ENCODE measurements at places on chromosomes 13 and 19. TPM values are rescaled to one million over a fixed set of nuclear protein-coding genes. Genes with fewer than 3 reads are reported as not detected.

MAP4K1 gene
- 4.2 TPM for total RNA-seq

DNA sequence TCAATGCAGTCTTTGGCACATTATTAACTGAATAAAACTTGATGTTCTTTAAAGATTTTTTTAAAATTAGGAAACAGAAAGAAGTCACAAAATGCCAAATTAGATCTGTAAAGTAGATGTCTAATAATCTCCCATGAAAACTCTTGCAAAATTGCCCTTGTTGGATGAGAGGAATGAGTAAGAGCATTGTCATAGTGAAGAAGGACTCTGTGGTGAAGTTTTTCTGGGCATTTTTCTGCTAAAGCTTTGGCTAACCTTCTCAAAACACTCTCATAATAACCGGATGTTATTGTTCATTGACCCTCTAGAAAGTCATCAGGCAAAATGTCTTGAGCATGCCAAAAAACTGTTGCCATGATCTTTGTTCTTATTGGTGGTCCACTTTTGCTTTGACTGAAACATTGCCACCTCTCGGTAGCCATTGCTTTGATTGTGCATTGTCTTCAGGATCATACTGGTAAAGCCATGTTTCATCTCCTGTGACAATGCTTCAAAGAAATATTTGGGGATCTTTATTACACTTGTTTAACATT is 549.3 kb downstream of the LIG4 start:
- DNase-seq: no peak

GRCh38 chr13:23159205-23159759 is 21.5 kb upstream of the SGCG start:
- no peak for DNase-seq

DNA sequence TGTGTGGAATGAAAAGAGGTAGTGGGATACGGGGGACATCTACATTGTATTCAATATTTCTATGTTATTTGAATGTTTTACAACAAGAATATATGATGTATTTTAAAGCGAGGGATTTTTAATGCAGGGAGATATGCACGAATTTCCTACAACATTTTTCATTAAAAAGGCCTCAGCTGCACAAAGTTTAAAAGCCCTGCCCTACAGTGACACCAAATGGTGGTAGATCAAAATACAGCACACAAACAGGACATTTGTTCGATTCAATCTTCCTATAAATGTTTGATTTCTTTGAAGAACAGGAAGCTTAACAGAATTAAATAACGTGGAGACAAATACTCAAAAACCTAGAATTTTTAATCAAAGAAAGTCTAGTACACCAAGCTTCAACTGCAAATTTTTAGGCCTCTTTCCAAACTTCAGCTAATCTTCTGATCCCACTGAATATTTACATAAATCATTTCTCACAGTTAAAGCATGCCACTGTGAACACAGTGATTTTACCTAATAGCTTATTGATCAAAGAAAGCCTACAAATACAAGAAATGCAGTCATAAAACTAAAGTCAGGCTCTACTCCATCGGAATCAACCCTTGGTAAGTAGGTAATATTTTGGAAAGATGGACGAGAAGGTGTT is 257.2 kb downstream of the DIAPH3 start:
- DNase-seq: no peak

DNA sequence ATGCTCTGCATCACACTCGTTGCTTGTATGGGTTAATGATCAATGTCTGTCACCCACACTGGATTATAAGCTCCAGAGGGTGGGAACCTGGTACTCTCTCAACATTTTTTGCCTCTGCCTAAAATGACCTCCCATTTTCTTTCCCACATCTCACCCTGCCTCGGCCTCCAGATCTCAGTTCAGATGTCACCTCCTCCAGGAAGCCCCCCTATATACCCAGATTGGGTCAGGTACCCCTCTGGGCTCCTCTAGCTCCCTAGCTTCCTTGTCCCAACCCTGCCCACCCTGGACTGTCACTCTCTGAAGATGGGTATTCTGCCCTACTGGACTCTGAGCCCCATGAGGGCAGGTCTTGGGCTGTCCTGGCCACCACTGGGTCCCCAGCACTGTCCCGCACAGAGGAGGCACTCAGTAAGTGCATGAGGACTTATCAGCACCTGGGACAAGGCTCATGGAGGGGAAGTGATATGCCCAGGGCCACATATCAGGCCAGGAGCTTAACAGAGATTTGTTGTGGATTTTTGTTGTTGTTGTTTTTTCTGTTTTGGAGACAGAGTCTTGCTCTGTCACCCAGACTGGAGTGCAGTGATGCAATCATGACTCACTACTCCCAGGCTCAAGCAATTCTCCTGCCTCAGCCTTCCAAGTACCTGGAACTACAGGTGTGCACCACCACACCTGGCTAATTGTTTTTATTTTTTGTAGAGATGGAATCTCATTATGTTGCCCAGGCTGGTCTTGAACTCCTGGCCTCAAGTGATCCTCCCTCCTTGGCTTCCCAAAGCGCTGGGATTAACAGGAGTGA is 23.8 kb downstream of the PRKD2 start:
- DNase-seq: no peak

DNA sequence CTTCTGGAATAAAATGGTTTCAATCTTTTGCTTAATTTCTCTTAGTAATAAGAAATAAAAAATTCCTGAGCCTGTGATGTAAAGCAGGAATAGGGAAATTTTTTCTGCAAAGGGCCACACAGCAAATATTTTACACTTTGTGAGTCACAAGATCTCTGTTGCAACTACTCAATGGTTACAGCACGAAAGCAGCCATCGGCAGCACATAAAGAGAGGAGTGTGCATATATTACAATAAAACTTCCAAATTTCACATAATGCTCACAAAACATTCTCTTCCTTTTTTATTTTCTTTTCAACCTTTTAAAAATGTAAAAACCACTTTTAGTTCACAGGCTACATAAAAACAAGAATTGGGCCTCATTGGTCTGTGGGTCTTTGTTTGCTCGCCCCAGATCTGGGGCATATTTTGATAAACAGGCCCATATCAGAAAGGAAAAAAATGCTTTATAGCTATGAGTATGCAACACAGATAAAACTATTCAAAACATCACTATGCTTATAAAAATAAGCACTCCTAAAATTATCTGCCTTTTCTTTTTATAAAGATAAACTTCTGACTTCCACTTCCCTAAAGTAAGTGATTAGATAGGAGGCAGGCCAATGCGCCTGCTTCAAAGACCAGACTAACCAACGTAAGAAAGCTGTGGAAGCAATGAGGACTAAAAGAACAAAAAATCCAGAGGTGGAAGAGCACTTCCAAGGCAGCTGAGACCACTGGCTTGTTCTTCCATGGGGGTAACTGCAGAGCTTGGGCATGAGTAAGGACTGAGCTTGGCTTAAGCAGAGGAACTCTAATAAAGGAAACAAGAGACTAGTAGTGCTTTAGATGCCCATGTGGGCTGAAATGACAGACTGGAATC is 26.5 kb downstream of the MYCBP2 start:
- no peak for DNase-seq

FCGBP gene
- total RNA-seq: 48.4 TPM

- no peak for DNase-seq
Observed at GRCh38 chr13:46662690-46663089, 109.7 kb downstream of the LRCH1 start.

DNA sequence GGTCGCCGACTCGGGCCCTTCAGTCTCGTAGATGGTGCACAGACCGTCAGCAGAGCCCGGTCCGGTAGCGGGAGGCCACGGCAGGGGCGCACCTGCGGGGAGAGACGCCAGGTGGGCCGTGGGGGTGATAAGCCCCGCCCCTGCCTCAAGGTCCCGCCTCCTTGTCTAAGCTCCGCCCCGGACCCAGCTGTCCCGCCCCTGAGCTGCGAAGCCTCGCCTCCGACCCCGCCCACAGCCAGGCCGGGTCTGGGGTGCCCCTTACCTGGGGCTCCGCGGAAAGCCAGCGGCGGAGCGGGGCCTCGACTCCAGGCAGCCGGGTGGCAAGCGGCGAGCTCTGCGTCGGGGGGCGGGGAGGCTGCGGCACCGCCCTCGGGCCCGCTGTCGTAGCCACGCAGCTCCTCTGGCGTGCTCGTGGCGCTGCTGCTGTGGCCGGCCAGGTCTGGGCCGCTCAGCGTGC is 4.7 kb downstream of the PRR36 start:
- DNase-seq: no peak

CYTH2 gene
- total RNA-seq: 53.4 TPM

DNA sequence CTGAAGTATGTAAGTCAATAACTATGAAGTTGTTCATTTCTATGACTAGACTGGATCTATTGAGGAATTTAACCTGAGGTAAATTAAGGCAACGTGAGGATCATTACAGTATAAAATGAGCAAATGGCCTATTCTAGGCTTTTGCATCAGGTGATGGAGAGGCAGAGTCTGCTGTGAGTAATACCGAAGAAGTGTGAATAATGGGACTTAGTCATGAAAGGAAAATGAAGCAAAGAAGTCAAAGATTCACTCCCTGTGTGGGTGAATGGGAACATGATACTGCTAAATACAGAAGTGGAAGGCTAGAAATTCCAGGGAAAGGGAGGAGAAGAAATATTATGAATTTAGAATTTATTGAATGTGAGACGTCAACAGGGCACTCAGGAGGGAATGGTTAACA is 774.1 kb downstream of the LIG4 start:
- no peak for DNase-seq

DNA sequence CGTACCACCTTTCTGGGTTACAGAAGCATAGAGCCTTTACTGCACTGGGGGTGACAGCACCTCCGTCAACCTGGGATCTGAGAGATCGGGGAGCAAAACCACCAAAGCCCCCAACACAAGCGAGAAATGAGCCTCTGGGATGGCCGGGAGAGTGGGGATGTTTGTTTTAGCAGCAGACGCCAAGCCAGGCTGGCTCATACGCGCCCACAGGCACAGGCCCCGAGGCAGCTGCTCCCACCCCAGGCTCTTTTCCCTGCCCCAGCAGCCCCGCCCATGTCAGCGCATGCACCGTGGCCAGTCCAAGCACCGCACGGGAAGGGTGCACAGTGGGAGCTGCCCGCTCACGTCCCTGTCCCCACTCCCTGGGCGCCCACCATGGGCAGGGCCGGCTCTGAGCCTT is 8.5 kb downstream of the PIP5K1C start:
- no peak for DNase-seq

DNA sequence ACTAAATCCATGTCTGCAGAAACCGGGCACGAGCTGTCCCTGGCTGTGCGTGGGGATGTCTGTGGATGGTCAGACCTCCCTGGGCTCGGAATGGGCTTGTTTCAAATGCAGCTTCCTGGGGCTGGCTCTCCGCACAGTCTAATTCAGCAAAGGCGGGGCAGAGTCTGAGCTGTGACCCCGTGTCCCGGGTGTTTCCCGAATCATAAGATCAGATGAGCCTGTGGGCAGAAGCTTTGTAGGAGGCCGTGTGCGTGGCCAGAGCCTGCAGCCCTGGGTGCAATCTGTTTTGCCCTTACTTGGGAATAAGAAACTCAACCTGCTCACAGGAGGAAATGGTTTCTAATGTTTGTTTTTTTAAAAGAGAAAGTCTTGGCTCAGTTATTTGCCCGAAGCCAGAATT is 13.9 kb upstream of the GNA11 start:
- DNase-seq: no peak

ZNF829 gene
- 2.7 TPM for total RNA-seq

GRCh38 chr19:35856546-35857149 is at the start of gene KIRREL2:
TSS of gene KIRREL2 (plus strand) at chr19:35856911. CDS start at chr19:35857120, 209 bp downstream.
- DNase-seq: no peak

DNA sequence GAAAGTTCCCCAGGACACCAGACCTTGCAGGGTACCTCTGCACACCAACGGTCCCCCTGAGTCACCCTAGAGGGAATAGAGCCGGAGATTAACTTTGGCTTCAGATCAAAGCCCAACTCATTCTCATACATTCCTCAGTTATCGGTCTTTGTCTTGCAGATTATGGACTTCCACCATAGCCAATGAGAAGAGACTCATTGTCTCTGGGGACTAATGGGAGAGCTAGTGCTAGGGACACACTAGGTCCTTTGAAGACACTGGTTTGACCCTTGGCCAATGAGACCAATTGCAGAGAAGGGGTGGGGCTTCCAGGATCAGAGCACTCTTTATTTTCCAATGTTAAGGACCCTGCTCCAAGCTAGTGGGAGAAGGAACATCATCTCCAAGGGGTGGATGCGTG is 6.1 kb downstream of the KLK7 start:
- no peak for DNase-seq

DNA sequence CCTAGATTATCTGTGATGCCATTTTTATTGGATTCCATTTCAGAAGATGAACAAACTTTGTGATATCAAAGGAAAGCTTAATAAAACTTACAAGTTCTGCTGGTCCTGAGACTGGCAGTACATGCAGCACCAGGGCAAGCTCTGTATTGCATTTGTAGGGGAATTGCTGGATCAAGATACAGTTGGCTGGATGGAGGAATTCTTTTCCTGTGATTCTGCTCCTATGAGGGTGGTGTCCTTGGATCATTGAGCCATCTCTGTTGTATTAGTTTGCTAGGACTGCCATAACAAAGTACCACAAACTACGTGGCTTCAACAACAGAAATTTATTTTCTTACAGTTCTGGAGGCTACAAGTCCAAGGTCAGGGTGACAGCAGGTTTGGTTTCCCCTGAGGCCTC is 33.9 kb upstream of the CSNK1A1L start:
- no peak for DNase-seq

- DNase-seq: no peak
Observed at GRCh38 chr13:113122550-113123225, at the start of gene F10. TSS of gene F10 (plus strand) at chr13:113122799. CDS start at chr13:113122856, 57 bp downstream.

DNA sequence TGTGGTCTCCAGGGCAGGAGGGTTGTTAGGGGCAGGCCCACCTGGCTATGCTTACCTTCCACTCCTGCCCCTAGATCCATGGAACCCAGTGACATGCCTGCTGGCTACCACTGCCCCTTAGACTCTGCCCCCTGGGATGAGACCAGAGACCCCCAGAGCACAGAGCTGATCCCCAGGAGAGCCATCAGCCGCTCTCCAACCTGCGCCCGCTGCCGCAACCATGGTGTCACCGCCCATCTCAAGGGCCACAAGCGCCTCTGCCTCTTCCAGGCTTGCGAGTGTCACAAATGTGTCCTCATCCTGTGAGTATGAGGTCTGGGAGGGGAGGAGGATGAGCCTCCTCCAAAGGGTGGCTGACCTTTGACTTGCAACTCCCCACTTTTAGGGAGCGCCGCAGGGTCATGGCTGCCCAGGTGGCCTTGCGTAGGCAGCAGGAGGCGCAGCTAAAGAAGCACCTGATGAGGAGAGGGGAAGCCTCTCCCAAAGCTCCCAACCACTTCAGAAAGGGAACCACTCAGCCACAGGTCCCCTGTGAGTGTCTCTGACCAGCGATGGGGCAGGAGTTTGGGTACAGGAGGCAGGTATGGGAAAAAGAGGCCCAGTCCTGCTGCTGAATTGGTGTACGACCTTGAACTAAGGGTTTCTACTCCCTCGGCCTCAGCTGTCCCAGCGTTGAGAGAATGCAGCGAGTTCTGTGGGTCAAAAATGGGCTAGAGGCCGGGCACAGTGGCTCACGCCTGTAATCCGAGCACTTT is 2.7 kb downstream of the DMRTC2 start:
- DNase-seq: no peak

ZNF266 gene
- total RNA-seq: 10.2 TPM

TEX101 gene
- total RNA-seq: not detected

- DNase-seq: no peak
Observed at GRCh38 chr13:93511011-93511410, 284.4 kb downstream of the GPC6 start.
